ENCODE measurements at places on chromosomes 11 and 22. TPM values are rescaled to one million over a fixed set of nuclear protein-coding genes. Genes with fewer than 3 reads are reported as not detected.

The LIF gene
- 1.4 TPM for total RNA-seq

DNA sequence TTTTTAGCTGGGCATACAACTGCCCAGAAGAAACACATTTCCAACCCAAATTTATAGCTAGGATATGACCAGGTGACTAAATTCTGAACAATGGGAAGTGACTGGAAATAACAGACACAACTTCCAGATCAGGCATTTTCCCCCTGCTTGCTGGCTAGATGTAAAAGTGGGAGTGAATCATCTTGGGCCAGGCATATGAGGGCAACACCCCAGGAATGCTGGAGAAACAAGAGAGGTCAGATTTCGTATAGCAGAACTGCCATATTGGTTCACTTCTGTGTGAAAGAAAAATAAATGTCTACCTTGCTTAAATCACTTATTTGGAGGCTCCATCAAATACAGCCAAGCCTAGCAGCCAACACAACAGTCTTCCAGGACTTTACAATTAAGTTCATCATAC lies 7.4 kb downstream of the ATL3 start:
- DNase-seq = no peak

- no peak for DNase-seq
Measured at GRCh38 chr22:18116634-18117033, 6.0 kb downstream of the TUBA8 start.

The SLC17A6 gene
- not detected for total RNA-seq

DNA sequence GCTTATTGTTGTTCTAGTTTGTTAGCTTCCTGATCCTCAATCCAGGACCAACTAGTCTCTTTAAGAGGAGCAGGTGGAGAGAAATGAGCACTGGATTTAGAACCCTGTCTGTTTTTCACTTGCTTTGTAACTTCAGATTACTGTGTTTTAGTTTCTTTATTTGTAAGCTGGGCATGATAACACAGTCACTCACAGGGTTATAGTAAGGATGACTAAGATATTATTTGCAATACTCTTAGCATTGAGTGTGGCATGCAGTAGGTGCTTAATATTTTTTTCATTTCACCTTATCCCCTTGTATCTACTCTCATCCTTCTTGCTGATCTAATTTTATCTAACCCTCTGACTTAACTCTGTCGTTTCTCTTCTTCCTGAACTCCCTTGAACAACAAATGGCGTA lies 33.8 kb downstream of the DNHD1 start:
- no peak for DNase-seq

The MED15 gene
- total RNA-seq = 81.6 TPM

The SSH3 gene
- total RNA-seq = 6.9 TPM

The MYOD1 gene
- total RNA-seq = 1.6 TPM

DNA sequence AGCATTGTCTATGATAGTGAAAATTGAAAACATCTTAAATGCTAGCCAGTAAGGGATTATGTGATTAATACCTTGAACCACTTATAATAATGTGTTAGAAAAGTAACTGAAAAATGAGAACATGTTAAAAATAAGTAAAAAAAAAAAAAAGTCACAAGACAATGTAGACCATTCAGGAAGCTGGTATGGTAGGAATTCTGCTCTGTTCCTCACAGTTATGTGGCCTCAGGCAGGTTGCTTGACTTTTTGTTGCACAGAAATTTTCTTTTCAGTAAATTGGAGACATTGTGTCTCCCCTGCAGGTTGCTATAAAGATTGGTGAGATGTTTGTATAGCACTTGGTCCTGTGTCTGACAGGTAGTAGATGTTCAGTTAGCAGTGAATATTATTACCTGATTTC lies 17.3 kb upstream of the PLET1 start:
- DNase-seq = no peak

DNA sequence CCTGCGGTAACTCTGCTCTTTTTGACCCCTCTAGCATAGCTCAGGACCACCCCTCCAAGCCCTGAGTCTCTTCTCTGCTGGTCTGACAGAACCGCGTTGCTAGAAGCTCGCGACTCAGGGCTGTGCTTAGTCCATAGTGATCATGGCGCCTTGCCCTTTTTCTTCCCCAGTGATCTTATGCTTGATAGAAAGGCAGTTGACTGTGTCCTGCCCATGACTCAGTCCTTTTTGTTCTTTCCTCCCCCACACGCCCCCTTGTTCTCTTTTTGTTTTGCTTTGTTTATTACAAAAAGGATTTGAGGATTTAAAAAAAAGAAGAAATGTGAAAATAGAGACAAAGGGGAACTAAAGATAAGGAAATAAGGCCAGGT lies 17.5 kb downstream of the IL17RA start:
- no peak for DNase-seq

DNA sequence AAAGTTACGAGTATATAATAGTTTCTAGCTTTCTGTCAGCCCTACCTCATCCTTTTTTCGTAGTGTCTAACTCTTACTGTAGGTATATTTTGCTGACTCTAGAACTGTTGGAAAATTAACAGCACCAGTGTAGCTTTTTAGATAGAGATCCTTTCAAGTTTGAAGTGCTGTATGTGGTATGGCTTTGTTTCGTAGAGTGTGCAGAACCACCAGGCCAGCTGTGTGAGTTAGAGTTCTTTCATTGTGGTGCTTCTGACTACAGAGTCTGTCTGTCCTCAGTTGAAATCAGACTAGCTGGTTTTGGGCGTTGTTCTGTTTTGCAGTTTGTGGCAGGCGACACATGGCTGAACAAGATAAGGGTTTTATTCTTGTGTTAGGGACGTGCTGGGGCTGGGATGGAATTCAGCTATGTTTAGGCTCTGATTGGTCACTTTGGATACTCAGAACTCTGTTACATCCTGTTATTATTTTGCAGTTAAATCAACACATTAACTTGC lies 3.2 kb downstream of the ARHGEF12 start:
- DNase-seq = peak; percentile 65

The TRPM5 gene
- 1.1 TPM for total RNA-seq

The CHADL gene
- 12.8 TPM for total RNA-seq

The SDHAF2 gene
- total RNA-seq = 85.4 TPM

DNA sequence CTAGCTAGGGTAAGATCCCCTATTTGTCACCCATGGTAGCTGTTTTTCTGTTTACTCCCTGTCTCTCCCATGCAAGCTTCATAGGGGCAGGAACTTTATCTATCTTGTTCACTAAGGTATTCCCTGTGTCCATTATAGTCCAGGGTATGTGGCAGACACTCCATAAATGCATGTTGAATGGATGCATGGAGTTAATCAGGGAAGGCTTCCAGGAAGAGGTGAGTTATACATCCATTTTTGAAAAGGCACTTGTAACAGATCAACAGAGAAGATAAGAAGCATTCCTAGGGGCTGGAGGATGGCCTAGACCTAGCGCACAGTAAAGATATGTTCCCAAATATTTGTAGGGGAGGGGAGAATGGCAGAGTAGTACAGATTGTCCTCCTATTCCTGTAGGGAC lies 130.3 kb downstream of the BUD13 start:
- no peak for DNase-seq

- peak; percentile 66 for DNase-seq
Measured at GRCh38 chr22:43993072-43993760, 30.9 kb upstream of the PARVB start.

GRCh38 chr22:43828725-43828997 lies 16.6 kb upstream of the EFCAB6 start:
- DNase-seq = no peak

DNA sequence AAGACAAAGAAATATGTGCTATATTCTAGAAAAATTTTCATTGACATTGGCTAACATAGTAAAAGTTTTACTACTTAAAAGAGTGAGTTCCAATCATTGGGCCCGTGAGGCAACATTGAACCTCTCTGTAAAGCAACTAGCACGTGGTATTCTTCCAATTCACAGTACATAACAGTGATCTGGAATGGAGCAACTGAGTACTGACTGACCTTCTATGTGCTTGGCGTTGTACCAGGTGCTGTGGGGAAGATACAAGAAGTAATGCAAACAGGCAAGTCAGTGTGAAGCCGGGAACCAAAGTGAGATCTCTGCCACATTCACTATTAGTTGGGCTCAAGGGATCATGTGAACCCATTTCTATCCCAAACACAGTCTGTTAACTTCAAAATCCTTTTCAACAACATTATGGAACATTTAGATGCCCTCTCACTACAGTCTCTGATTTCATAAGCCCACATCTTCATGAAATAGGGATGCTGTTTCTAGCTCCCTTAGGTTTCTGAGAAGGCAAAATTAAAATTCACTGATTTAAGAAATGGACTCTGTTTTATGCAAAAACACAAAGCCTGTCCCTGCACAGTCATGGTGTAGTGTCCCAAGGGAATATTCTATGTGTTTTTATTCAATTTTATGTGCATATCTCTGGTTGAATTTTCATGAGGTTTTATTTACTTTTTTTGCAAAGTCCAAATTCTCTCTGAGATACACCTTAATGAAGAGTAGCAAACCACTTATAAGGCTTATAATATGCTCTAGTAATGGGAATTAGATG lies 61.8 kb upstream of the NCAM1 start:
- DNase-seq = peak; percentile 27

DNA sequence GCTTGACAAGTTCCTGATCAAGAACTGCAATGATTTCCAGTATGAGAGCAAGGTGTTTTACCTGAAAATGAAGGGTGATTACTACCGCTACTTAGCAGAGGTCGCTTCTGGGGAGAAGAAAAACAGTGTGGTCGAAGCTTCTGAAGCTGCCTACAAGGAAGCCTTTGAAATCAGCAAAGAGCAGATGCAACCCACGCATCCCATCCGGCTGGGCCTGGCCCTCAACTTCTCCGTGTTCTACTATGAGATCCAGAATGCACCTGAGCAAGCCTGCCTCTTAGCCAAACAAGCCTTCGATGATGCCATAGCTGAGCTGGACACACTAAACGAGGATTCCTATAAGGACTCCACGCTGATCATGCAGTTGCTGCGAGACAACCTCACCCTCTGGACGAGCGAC lies 12.0 kb downstream of the YWHAH start:
- no peak for DNase-seq

DNA sequence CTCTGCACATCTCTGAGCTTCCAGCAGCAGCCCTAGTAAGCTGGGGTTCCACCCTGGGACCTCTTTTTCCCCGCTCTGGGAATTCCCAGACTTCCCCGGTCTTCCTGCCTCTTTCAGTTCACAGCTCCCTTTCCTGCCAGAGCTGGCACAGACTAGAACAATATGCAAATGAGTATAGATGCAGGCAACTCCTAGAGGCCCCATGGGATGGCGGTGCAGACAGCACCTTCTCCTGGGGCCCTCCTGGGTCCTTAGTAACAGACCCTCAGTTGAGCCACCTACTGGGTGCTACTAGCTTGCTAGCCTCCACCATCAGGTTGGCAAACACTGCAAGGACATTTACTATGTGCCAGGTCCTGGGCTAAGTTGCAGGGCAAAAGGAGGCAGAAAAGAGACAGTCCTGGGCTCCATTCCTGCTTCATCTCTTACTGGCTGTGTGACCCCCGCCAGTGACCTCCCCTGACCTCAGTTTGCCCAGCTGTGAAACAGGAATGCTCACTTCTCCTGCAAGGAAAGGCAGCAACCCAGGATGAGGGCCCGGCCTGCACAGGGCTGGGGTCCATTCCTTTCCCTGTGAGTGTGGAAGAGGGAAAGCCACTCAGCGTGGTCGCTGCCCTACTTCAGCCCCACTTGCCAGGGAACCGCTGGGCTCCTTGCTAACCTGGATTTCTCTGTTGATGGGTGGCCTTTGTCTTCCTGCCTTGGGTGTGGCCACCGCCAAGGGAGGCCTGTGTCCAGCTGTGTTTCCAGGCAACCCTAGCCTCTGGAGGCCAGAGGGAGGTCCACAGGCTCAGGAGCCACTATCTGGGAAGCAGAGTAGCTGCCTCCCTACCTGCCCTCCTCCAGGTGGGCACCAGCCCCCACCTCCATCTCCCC lies 7.3 kb downstream of the RELT start:
- DNase-seq = no peak

- DNase-seq = no peak
Measured at GRCh38 chr11:61513143-61513765, 4.7 kb downstream of the LRRC10B start.

The LUZP2 gene
- 0.63 TPM for total RNA-seq

The BCO2 gene
- total RNA-seq = 10.4 TPM

- DNase-seq = peak; percentile 99
Measured at GRCh38 chr11:108467091-108467823, at the start of gene C11orf65. Gene C11orf65, minus strand, starts transcription at chr11:108467529. Its CDS starts 5,970 bp downstream, at chr11:108461559.

DNA sequence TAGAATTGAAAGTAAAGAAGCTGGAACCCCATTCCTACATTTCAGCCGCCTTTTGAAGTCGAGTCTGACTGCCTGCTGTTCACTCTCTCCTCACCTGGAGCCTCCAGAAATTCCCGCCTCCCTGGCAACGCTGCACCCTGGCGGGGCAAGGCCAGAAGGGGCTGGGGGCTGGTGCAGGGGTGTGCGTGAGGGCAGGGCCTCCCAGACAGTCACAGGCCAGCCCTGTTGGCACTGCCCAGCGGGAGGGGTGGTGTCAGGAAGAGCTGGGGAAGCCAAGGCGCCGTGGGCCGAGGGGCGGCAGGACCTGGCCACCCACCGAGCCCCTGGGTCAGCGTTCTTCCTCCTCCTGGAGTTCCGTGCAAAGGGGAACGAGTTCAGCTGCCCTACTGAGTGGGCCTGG lies 123.2 kb downstream of the KCNQ1OT1 start:
- no peak for DNase-seq

The BLID gene
- 4.6 TPM for total RNA-seq

DNA sequence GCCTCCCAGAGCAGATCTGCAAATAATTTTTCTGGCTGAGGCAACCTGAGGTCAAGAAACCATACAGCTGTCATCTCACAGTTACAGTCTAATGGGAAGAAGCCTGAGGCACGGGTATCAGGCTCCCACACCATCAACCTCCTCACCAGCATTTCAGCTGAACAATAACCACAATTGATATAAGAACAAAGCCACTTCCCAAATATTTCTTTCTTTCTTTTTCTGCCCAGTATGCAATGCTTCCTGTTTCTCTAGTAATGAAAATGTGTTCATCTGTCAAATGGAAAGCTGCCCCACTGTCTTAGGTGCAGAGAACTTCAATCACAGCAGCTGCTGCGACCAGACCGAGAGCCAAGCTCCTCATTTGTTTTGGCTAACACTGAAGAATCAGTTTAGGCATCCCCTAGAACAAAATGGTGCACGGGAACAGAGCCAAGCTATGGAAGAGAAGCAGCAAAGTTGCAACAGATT lies 108.4 kb downstream of the BLID start:
- peak; percentile 83 for DNase-seq

The OR2AT4 gene
- total RNA-seq = 0.99 TPM

The COA4 gene
- 60.5 TPM for total RNA-seq

The MS4A12 gene
- total RNA-seq = 0.71 TPM

- no peak for DNase-seq
Measured at GRCh38 chr11:299081-299891, at the start of gene IFITM5. Gene IFITM5, minus strand, starts transcription at chr11:299526. Its CDS starts 36 bp downstream, at chr11:299490.

All from testis (tissue), 5 donors.